Osteoblast (primary cell): ENCODE measurements at places on chromosomes 3 and 15. TPM values are rescaled to one million over a fixed set of nuclear protein-coding genes. Genes with fewer than 3 reads are reported as not detected.

- DNase-seq: peak; percentile 30
These were observed 885.4 kb downstream of the PDCD6IP start for GRCh38 chr3:34683851-34684250.

GRCh38 chr15:31016446-31016915, 25.1 kb upstream of the MTMR10 start:
- no peak for DNase-seq

DNA sequence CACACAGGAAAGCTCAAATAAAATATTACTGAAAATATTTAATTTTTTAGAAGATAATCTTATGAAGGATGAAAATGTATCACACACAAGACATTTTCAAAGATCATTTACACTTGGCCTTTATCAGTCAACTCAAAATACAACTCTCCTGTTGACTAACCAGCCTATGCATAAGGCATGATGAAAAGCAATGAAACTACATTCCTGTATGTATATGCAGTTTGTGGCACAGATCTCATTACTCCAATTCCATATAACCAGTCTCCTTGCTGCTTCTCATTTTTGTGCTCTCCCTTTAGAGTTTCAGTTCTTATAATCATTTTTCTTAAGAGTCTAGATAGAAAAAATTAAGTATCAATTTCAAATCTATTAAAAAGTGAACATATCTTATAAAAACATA, 25.8 kb downstream of the AQR start:
- no peak for DNase-seq

DNA sequence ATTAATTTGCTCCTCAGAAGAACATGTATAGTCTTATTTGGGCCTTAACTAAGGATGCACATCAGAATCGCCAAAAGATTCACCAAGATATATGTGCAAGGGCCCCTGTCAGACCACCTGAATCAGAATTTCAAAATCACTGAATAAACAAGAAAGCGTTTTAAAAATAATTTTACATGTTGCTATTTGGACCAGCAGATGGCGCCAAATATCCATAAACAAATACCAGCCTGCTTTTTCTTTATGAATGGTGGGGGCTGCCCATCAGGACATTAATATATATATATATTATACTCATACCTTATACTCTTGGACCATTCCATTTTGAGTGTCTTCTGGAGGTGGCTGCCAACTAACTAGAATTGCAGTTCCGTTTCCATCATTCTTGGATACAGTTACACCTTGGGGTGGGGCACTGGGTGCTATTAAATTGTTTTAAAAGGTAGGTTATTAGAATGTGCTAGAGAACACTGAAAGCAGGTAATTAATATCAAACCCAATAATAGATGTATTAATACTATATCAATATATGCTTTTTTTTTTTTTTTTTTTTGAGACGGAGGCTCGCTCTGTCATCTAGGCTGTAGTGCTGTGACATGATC, 1108.3 kb downstream of the ROBO1 start:
- peak; percentile 23 for DNase-seq

DNA sequence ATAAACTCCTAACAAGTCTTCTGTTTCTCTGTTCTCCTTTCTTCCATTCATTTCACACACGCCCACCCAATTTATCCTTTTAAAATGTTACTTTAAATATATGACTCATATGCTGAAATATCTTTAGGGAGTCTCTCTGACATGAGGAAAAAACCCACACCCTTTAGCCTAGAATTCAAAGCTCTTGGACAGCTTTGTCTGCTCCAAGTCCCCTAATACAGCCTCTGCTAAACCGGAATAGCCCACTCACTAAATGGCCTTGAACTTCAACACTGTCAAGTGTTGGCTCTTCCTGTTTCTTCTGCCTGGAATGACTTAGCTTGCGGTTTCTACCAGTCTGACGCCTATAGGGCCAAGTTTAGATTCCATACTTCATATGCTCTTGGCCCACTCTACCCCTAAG, 3.3 kb upstream of the CD96 start:
- DNase-seq: no peak

DNA sequence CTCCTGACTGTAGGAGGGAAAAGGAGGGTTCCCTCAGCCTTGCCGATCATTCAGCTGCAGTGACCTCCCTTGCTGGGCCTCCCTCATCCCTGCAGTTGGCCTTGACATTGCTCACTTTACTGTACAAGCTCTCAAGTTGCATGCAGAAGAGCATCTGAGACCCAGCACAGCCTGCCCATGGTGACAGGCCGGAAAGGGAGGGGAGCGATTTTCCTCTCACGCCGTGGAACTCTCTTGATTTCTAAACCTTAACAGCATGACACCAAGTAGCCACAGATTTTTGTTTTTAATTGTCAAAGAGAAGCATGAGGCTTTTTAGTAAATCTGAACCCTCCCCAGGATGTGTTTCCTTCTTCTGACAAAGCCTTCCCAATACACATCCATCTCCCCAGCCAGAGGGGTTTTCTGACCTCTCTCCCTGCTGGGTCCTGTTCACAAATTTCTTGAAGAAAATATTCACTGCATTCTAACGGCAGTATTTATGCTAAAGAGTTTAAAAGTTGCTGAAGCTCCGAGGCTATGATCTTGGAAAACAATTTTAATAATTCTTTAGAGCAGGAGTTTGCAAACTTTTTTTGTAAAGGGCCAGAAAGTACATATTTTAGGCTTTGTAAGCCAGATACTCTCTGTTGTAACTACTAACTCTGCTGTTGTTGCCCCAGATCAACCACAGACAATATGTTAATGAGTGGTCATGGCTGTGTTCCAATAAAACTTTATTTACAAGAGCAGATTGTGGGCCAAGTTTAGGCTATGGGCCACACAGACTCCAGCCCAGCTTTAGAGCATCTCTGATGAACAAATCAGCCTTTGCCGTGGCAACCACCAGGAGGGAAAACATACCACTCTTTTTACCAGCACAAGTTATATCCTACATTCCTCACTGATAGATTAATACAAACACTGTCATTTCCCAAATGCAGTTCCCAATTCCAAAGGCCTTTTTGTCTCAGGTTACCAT, 34.8 kb downstream of the LMCD1 start:
- no peak for DNase-seq

DNA sequence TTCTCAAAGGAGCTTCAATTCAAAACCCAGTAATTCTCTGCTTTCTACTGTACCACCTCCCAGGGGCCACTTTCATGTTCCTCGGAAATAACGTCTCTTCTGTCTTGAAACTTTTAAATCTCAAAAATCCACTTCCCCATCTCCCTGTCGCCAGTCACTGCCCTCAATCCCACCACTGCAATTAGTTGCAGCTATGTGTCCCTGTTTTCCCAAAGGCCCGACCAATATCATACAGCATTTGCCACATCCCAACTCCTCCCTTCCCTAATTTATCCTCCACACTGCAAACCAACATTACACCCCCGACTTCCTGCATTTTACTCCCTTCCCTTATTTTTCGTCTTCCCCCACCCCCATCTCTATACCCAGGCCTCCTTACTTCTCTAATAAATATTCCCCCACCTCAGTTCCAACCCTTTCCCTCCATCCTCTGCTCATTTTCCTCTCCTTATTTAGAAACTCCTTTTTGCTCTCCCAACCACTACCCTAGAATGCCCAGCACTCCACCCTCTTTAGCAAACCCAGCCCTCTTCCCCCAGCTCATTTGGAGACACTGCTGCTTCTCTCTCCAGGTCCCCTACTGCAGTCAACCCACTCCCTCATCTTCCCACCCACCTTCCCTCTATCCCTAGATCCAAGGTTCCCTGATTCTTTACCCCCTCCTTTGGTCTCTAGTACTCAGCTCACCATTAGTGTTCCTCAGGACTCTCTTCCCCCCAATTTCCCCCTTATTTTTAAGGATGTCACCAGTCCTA, 1.1 kb downstream of the NPTN start:
- peak; percentile 79 for DNase-seq

GRCh38 chr15:75023872-75024636, 664 bp downstream of the PPCDC start:
- no peak for DNase-seq

DNA sequence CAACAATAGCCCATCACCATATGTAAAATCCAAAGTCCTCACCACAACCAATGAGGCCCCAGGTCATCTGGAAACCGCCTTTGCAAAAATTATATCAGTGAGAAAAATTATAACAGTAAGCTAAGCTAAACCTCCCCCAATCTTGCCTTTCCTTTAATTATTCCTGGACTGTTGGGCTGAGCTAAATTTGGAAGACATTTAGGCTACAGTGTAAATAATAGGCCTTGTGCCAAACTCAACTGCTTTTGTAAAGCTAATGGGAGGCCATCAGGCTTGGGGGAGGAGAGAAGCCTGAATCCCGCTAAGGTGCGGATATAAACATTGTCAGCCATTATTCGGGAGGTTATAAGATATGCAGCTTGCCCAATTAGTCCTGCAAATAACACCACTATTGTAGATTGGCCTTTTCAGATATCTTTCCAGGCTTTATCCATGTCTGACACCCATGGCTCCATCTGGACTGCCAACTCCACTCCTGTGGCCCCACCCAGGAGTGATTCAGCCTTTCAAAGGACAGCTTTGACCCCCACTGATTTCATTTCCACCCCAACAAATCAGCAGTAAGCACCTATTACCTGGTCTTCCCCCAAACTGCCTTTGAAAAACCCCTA, 53.0 kb upstream of the CA12 start:
- no peak for DNase-seq

DNA sequence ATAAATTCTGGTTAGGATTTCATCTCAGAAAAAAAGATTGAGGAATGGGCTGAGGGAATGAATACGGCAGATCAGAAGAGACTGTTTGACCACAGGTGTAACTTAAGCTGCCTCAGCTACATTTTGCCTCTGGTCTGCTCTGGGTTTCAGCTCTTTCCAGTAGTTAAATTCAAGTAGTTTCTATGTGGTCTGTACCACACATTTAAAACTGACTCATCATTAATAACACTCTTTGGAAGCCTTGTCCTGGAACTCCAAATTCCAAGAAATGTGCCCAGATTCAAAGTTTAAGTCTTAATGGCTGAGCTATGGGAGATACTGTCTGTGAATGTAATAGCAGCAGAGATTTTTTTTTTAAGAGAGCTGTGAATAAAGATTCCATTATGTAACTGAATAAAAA, 133.1 kb upstream of the IGSF10 start:
- peak; percentile 8 for DNase-seq

The FRMD5 gene
- total RNA-seq: 3.3 and 3.5 TPM in 2 replicates

DNA sequence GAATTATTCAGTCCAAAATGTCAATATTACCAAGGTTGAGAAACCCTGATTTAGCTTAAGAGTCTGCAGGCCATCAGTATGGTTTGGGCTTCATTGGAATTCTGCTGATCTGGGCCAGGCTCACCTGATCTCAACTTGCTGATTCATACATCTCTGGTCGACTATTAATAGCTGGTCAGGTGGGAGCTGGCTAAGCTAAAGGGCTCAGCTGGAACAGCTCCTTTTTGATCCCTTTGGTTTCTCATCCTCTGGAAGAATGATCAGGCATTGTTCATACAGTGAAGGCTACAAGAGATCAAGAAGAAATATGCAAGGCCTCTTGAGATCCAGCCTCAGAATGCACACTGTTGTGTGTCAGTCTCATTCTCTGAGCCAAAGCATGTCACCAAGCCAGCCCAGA, 123.3 kb upstream of the MME start:
- no peak for DNase-seq

The TNFAIP8L3 gene
- total RNA-seq: 8.3 and 11.2 TPM in 2 replicates

DNA sequence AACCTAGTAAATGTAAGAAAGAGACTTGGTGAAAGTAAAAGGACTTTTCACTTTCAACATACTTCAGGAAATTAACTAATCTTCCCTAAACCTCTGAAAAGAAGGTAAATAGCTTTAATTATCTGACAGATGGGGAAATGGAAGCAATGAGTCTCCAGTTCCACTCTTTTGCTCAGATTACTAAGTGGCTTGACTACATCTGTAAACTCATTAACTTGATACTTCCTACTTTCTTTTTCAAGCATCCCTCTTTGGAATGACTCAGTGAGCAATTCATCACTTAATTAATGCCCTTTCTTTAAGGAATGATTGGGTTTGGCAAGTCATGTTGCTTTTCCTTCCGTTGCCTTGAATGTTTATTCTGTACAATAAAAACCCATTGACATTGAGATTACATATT, 234.2 kb downstream of the GRM7 start:
- DNase-seq: no peak

DNA sequence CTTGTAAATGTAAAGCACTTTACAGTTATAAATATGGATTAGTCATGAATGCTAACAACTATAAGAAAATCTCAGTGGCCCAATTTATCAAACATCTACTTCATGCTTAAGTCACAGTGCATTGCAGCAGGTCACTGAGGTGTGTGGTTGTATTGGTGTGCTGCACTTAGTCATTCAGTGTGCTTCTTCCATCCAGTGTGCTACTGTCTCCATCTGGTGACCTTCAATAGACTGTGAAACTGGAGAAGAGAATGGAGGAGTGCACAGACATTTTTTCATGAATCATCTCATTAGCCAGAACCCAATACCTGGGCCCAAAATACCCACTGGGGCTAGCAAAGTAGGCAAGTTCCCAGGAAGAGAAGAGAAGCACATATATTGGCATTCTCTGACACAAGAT, 199.6 kb downstream of the SHOX2 start:
- no peak for DNase-seq

GRCh38 chr15:27645672-27646071, 453.4 kb downstream of the OCA2 start:
- DNase-seq: no peak

The DUOXA2 gene
- not detected in 2 replicates for total RNA-seq

The DENND6A gene
- 25.3 and 27.1 TPM in 2 replicates for total RNA-seq

The SERPINI2 gene
- total RNA-seq: not detected in 2 replicates

- DNase-seq: no peak
These were observed 128.5 kb downstream of the SERPINI1 start for GRCh38 chr3:167863811-167864551.

The NANOGP8 gene
- total RNA-seq: under 0.01 and 1.2 TPM in 2 replicates

DNA sequence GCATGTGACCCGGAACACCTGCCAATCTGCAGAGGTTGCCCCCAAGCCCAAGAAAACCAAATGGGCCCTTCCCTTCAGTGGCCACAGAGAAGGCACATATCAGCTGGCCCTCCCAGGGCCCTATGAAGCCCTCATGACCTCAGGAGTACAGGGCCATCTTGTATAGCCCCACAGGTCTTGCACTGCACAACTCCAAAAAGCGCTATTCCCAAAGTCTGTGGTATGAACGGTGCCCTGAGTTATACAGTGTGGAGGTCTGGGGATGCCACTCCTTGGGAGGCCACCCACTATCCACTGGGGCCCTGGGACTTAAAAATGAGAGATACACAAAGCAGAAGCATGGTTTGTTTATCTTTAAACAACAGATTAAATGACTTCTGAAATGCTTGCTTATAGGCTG, 61.5 kb downstream of the CAPN7 start:
- DNase-seq: no peak

DNA sequence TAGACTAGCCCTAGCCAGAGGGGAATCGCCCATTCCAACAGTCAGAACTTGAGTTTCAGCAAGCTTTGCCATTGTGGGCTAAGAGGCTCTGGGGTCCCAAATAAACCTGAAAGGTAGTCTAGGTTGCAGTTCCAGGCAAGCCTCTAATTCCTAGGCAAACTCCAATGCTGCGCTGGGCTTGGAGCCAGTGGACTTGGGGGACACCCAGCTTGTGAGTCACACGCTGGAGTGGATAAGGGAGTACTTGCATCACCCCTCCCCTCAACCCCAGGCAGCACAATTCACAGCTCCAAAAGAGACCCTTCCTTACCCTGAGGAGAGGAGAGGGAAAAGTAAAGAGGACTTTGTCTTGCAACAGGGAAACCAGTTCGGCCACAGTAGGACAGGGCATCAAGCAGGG, 105.2 kb upstream of the DPPA4 start:
- no peak for DNase-seq

The ISL2 gene
- total RNA-seq: 0.29 and 1.1 TPM in 2 replicates

- DNase-seq: no peak
These were observed 23.7 kb downstream of the RBM5 start for GRCh38 chr3:50112462-50112861.

The ANKRD63 gene
- total RNA-seq: not detected in 2 replicates

The INSYN1 gene
- total RNA-seq: 3.8 and 4.7 TPM in 2 replicates
